RWPE1 (cell line): ENCODE measurements at places on chromosomes 13 and 19.

- no peak for DNase-seq
Measured at GRCh38 chr13:52399046-52399445, 6.9 kb downstream of the THSD1 start.

DNA sequence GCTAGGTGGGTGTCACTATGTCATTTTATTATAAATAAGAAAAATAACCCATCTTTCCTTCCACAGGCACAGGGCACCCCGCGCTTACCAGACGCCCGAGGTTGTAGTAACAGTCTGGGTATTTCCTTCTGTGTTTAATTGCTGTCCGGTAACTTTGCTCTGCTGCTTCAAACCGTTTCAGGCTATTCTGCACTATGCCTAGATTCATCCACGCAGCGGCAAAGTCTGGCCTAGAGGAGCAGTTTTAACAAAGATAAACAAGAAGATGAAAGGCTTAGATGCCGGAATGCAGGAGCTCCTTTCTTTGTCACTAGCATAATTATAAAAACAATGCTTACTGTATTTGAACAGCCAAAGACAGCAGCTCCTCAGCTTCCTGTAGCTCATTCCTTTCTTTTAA lies 36.9 kb upstream of the GGACT start:
- no peak for DNase-seq

DNA sequence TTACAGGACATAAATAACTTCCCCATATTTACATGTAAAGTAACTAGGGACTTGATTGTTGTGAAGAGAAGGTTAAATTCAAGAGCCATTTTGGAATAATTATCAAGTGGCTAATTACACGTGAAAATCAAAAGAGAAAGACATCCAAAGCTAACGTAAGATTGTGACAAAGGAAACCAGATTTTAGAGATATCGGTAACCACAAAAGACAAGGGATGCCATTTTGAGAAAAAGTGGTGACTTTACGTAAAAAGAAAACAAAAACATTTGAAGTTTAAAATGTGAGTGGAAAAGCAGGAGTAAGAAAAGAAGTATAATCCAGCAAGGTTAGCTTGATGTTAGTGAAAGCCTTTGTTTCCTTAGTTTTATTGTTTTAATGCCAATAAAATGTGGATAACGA lies 10.9 kb upstream of the VWA8 start:
- DNase-seq: no peak

- no peak for DNase-seq
Measured at GRCh38 chr19:36013280-36014011, 567 bp downstream of the ALKBH6 start.

DNA sequence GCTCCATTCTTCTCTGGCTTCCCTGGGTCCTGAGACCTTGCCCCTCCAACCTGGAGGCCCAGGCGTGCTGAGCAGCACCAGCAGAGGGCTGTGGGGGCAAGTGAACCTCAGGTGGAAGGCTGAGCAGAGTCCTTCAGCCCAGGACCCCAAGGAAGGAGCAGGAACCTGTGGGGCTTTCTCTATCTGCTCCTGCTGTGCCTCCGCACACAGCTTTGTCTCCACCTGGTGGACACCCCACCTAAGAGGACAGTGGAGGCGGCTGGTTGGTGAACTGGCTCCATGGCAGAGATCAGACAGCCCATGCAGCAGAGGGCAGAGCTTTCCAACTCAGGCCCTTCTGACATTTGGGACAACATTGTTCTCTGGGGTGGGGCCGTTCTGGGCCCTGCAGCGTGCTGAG lies 19.7 kb downstream of the ZFR2 start:
- DNase-seq: peak; percentile 67

GRCh38 chr19:34430738-34431625 lies 2.8 kb downstream of the UBA2 start:
- peak; percentile 66 for DNase-seq

DNA sequence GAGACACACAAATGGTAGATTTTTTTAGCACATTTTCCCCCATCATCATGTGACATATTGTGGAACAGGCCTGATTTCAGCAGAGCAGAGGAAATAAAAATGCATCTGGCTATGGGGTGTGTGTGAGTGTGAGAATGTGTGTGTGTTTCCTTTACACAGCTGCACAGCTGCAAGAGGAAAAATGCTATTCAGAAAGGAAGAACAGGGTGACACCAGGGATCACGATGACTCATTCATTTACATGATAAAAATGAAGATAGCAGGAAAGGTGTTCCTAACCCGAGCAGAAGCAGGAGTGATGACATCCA lies 469.5 kb upstream of the TSHZ3 start:
- no peak for DNase-seq
